SHP77 treated with DMSO at 0.1 percent for 48 hours (cell line): ENCODE measurements at places on chromosomes 11 and 22.

GRCh38 chr11:19102521-19102900 is 14.5 kb upstream of the ZDHHC13 start:
- no peak for DNase-seq

DNA sequence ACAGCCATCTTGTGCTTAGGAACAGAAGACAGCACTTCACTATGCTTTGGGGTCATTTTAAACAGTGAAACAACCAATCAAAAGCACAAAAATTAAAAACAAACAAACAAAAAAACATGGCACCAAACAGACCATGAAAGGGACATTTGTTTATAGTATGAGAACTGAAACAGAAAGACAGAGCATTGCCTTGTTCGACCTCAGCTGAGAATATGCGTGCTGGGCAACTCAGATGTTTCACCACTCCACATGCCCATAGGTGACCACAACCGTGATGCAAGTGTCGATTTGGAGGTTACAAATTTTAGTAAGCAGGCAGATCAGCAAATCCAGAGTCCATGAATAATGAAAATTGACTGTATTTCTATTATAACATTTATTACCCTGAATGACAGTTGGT is 30.0 kb downstream of the NNMT start:
- no peak for DNase-seq

- no peak for DNase-seq
Measured at GRCh38 chr22:30386960-30387827, at the start of gene RNF215. TSS of gene RNF215 (minus strand) at chr22:30387411. CDS start at chr22:30387313, 98 bp downstream.

DNA sequence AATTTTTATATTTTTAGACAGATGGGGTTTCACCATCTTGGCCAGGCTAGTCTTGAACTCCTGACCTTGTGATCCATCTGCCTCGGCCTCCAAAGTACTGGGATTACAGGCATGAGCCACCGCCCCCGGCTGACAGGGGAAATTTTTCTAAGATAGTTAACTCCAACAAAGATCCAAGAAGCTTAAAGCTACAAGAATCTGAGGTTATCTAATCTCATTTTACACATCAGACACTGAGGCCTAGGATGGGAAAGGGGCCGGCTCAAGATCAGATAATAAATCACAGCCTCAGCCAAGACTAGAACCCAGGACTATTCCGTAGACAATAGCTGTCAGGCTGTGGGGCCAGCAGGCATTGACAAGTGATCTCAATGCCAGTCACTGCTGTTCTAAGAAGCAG is 94.0 kb downstream of the AMBRA1 start:
- no peak for DNase-seq

DNA sequence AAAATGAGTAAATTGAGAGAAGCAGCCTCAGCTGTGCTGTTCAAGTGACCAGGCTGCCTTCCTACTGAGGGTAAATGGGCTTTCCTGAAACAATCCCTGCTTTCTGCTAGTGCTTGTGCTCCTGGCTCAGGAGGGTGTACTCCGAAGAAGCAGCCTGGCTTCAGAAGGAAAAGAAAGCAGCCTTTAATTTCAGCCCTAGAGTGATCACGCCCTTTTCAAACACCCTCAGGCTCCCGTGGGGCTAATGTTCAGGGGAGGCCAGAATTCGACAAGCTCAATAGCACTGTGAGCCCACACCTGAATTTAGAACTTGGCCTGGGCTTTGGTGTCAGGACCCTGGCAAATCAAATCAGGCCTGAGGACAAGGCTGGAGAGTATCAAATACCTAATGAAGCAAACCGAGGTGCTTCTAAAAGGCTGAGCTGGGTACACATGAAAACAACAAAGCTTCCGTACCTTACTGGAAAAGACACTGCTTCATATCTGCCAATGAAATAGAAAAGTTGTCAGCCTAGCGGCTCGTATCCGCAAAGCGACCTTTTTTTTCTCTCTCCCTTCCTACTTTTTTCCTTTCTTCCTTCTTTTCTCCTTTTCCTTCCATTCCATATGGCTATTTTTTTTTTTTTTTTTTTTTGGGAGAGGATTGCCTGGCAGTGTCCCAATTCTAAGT is 387.8 kb downstream of the SOX6 start:
- no peak for DNase-seq

GRCh38 chr11:131712897-131713296 is 342.5 kb downstream of the NTM start:
- DNase-seq: no peak

DNA sequence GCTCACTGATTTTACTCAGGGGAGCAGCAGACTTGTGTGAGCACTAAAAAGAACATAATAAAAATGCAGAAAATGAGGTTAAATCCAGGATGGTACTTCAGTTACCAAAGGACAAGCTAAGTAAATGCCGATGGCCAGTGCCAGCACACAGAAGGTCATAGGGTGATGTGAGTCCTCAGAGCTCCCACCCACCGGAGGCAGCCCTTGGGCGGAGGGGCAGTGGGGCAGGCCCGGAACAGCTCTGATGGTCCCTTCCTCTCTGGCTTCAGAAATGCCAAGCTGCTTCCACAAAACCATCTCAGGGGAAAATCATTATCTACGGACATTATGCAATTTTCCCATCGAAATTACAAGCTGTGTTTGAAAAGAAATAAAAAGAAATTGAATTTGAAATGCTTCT is 124.5 kb downstream of the RRAS2 start:
- no peak for DNase-seq

- peak; percentile 2 for DNase-seq
Measured at GRCh38 chr11:12721816-12722604, 47.8 kb downstream of the TEAD1 start.

- DNase-seq: no peak
Measured at GRCh38 chr11:33691066-33691864, 9.4 kb downstream of the C11orf91 start.

- no peak for DNase-seq
Measured at GRCh38 chr11:114091516-114092397, 32.2 kb downstream of the ZBTB16 start.

DNA sequence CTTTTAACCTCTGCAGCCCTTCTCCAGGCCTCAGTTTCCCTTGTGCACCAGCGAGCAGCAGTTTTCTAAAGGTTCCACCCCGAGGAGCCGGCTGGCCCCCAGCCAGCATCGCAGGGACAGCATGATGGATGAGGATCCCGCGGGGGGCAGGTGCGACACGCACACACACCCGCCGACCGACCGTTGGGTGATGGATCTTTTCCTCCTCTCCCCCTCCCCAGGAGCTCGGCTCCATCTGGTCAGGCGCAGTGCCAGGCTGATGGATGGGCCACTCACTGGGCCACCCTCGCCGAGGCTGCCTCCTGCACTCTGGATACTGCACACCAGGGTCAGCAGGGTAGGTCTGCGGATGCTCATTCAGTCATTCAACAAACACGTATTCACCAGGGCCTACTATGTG is 12.8 kb upstream of the CABP7 start:
- peak; percentile 87 for DNase-seq

GRCh38 chr11:128335729-128336128 is 251.6 kb downstream of the ETS1 start:
- no peak for DNase-seq

- no peak for DNase-seq
Measured at GRCh38 chr11:79691445-79691844, 250.6 kb upstream of the TENM4 start.

DNA sequence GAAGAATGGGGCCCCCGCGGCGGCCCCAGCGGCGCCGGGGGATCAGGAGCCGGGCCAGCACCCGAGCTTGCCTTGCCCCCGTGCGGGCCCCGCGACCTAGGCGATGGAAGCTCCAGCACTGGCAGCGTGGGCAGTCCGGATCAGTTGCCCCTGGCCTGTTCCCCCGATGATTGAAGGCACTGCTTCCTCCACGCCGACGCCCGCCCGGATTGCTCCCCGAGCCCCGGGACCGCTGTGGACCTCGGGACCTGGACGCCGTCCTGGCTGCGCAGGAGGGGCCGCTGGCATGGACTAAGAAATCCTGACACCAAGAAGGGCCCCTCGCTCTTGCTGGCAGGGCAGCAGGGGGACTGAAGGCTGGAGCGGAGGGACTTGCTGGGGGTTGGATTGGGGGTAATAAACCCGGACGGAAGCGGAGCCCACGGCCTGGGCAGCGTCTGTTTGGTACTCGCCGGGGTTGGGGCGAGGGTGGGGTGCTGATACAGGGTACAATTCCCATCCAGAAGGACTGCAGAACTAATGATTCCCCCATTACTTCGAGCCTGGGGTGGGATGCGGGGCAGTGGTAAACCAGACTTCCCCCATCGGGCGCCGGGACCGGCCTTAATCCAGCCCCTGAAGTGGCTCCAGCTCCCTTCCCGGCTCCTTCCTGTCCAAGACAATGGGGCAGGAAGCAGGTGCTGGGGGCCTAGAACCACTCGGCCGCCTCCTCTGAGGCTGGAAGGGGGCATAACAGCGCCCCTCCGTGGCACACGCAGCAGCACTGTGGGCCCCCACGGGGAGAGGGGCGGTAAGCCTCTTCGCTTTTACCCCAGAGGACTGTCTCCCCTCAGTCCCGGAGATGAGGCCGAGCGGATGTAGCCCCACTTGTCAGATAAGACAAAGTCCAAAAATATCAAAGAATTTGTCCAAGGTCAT is 1.0 kb downstream of the CCDC85B start:
- DNase-seq: no peak

DNA sequence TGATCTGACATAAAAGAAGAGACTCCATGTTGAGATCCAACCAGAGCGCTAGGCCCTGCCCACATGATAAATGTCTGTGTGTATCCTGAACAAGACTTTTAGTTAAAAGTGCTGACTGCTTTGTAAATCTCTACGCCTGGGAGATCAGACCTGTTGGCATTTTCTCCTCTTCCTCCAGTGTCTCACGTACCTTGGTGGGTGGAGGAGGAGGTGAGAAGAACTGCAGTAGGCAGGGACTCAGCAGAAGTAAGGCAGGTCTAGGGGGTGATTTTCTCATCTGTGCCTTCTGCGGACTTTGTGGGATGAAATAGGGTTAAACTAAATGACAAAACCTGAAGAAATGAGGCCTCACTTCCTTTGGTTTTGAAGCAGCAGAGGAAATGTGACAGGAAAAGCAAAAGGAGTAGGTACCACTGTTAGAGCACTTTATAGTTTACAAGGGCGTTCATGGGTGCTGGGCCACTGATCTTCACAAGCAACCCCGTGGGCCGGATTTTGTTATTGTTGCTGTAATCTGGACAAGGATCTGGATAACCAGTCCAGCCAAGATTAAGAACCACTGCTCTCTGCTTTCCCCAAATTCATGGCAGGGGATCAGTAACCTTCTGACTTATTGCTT is 36.7 kb upstream of the PLET1 start:
- no peak for DNase-seq

DNA sequence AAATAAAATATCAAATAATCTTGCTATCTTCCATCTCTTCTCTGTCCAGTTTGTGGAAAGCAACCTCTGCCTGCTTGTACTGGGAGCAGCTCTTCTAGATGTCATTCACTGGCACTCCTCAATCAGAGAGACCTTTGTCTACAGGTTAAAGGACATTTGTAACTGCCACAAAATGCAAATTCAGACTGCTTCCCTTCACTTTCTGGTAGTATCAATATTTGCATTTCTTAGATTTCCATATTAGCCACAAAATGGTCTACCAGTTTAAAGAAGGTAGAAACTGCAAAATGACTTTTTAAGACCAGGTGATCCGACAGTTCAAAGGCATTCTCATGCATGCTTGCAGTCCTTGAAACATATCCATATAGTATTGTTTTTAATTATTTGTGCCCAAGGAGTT is 51.7 kb upstream of the RCN1 start:
- no peak for DNase-seq

DNA sequence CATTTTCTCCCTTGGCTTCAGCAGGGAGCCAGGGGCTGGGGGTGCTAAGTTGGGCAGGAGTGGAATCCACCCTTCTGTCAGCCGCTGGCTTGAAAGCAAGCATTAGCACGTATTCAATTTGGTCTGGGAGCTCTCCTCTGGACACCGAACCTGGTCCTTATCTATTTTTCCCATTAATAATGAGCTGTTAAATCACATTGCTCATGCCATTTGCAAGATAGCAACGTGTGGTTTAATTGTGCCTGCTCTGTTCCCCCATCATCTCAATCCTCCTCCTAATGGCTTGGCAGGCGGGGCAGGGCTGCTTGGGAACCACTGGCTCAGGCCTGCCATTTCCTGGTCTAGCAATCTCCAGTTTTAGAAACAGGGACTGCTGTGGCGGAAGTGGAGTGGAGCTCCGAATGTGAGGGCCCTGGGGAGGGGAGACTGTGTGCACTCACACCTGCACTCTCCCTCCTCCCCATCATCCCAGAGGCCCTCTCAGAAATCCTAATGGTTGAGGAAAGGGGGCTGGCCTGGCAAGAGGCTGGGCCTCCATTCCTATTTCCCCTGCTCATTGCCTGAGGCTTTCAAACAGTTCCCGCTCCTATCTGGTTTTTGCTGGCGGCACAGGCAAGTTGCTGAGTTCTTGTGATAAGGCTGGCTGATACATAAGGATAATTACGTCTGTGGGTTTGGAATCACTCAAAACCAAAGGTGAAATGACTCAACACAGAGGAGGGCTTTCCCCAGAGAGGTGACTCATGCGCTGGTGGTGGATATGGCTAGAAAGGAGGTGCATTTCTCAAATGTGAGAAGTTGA is 201.2 kb upstream of the E2F8 start:
- DNase-seq: no peak

DNA sequence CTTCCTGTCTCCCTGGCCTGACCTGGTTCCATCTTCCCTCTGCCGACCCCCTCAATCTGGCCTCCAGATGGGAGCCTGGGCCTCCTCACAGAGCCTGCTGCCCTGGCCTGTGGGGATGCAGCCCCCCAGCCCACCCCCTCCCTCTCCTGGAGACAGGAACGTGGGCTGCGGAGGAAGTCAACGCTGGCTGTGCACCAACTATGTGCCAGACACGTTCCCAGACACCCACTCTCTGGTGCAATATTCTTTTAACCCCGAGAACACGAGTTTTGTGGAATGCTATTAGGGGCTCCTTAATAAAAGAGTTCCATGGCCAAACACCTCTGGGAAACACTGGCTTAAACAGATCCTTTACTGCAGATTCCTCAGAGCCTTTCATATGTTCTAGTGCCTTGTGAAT is 15.9 kb downstream of the WNT11 start:
- no peak for DNase-seq

GRCh38 chr22:32850591-32851517 is 49.3 kb downstream of the TIMP3 start:
- DNase-seq: no peak

GRCh38 chr11:69035150-69035945 is 13.4 kb upstream of the TPCN2 start:
- no peak for DNase-seq

DNA sequence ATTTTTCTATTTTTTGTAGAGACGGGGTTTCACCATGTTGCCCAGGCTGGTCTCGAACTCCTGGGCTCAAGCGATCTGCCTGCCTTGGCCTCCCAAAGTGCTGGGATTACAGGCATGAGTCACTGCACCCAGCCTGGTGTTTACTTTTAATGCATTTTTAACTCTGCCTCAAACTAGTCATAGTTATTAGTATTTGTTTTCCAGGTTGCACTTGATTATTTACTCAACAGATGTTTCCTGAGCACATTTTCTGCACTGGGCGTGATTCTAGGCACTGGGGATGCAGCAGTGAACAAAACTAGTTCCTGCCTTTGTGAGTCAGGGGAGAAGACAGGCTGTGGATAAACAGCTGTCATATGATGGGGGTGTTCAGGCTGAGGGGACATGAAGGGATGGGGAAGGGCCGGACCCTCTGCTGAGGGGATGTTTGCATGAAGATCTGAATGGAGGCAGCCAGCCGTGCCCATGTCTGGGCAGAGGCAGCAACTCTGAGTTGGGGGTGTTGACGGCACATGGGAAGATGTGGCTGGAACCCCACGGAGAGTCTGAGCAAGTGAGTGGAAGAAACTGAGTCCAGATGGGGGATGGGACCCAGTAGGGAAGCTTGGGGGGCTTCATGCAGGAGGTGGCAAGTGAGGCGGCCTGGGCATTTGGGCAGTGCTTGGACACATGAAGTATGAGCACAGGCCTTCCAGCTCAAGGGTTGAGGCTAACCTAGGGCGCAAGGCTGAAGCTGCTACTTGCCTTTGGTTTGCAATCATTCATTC is 34.4 kb downstream of the MPPED1 start:
- no peak for DNase-seq
